ENCODE measurements at places on chromosomes 5 and 9.

DNA sequence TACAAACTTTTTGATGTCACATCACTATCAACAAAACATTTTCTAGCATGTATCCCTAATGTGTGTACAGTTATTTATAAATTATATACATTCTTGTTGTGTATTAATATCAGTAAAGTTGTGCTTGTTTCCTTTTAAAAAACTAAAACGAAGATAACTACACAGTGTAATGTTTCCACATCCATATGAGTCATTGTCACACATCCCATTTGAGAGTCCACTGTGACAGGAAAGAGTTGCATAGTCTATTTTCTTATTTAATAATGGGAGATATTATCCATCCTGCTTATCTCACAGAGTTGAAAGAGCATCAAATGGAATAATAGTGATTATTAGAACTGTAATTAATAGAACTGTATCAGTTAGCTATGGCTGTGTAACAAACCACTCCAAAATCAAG is 434.0 kb upstream of the CLINT1 start:
- no peak for DNase-seq

DNA sequence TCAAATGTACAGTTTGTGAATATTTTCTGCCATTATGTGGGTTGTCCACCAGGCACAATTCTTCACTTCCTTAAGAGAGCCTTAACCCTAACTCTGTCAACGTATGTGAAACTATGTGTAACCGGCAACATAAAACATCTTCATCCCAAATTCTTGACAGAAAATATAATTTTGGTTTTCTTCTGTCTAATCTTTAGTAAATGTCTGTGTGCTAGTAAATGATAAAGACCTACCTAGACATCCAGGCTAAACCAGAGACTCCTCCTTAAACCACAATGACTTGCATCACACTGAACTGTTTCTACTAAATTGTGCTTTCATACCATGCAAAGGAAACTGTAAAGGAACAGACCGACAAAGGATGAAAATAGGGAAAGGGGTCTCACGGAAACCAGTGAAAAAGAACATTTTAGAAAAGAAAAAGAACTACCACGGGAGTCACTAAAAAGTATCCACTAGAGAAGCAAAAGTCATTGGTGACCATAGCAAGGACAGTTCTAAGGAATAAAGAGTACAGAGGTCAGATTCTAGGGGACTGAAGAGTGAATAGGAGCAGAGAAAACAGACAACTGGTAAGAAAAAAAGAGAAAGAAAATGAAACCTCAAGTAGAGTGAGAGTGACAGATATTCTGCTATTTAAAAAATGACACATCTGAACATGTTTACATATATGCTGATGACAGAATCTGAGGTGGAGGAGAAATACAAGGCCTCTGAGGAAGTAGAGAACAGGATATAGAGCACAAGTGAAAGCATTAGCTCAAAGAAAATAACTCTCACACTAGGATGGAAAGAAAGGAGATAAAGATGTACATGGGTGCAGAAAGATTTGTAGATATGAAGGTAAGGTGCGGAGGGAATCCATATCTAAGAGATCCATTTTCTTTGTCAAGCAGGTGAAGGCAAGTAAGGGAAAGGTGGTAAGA is 49.4 kb downstream of the FNIP1 start:
- peak; percentile 37 for DNase-seq

- no peak for DNase-seq
These were observed 31.3 kb downstream of the NDST1 start for GRCh38 chr5:150539206-150539605.

- no peak for DNase-seq
These were observed 485.6 kb downstream of the ZSWIM6 start for GRCh38 chr5:61817472-61818326.

DNA sequence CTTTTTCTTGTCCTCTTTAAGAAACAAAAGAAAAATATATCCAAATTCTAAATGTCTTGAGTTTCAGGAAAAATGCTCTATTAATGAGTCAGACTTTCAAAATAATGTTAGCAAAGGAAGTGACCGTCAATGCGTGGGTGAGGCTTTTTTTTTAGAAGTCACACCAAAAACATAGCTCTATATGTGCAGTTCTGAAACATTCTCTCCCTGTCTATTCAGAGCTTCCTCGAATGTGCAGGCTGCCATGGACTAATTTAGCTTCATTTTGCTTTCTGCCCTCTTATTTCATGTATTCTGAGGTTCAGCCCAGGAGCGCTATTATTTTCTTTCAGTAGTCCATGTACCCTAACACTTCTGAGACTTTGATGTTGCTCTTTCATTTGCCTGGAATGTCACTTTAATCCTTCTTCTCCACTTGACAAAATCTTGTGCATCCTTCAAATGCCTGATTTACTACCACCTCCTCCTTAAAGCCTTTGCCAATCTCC is 72.5 kb upstream of the RASA1 start:
- peak; percentile 34 for DNase-seq

GRCh38 chr5:73295921-73296320 is 122.9 kb downstream of the TMEM174 start:
- no peak for DNase-seq

GRCh38 chr5:138849439-138849838 is 25.7 kb downstream of the LRRTM2 start:
- no peak for DNase-seq

DNA sequence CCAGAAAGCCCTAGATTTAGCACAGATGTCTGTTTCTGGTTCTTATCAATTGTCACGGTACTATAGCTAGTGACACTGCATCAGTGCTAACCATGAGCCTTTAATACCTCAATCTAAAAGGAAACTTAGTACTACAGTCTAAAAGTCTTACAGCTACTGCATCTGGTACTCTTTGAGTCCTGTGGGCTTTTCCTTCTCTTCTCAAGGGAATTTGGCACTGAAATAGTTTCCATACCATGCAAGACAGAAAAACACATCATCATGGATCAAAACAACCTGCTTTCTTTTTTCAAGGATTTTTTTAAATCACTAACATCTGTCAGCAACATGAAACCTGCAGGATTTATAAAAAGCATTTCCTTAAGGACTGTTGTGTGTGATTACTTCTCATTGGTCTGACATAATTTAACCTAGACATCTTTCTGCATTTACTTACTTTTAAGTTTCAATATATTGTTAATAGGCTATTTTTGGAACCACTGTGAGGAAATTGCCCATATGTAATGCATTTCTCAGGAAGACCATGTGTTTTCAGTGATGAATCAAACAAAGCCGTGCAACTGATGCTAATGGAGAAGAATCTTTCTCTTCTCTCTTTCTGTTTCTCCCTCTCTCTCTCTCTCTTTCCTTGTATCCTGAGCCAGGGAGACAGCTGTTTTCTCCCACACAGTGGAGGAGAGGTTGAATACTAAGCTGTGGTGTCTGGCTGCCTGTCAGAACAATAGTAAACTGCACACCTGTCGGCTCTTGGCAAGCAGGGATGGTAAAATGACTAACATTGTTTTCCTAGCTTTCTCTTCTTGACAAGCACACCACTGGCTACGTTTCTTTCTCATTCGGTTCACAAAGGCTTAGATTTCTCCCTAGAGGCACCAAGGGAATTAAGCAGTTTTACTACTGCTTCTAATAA is 273.4 kb downstream of the CSNK1G3 start:
- no peak for DNase-seq

DNA sequence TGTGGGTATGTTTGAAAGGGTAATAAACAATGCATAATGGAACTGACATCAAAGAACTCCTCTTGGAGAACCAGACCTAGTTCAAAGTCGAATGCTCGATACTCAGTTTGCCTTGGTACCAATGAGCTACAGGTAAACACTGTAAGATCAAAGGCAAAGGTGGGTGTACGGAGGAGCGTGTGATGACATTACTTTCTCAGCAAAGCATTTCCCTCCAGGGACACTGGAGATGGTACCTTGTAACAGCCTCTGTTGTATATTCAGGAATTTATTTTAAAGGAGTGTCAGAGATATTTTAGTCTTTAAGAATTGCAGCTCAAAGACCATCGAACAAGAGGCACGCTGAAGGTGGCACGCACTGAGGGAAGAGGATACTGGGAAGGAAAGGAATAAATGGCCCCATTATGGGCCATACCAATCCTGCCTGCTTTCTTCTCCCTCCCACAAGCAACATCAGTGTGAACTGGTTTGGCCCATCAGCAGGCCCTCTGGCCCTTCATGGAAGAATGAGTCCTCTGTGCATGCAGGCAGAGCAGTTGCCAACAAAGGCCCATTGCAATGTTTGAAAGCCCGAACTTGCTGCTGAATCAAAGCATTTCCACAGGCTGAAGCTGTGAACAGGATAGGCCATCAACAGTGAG is 410.2 kb downstream of the ACTL7B start:
- DNase-seq, result no peak

DNA sequence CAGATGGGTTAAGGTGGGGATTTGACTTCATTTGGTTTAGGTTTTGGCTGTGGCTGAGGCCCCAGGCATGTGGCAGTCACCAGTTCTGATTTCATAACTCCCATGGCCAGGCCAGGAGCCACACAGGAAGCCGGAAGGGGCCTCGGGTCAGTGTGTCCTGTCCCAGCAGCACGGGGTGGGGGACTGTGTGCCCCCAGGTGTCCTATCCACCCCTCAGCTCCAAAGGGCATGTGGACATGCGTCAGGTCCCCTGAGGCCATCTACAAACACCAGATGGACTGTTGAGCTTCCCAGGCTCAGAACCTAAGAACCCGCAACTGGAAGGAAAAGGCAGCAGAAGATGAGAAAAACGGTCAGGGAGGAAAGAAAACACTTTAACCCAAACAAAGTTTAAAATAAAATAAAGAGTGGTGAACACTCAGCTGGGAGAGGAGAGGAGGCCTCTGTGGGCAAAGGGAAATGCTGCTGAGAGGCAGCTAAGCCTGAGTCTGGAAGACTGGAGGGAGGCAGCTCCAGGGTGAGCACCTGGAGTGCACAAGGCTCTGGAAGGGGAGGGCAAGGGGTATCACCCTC is 260.8 kb downstream of the AUH start:
- DNase-seq, result no peak

GRCh38 chr5:133124891-133125290 is 73.1 kb downstream of the HSPA4 start:
- no peak for DNase-seq

DNA sequence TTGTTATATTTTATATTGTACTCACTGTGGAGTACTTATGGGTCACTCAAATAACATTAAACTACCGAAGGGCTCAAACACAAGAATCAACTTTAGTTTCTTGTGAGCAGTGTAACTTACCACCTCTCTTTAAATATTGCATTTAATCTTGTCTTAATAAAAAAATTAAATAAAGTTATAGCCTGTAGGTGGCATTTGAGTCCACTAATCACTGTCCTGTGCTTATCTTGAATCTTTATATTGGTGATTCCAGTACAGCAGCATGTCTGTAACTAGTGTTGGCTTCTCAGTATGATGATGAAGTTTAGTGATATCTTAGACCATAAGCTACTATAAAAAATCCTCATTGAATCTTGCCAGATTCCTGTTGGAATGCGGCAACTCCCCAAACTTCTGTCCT is 313.8 kb downstream of the FAM170A start:
- no peak for DNase-seq

DNA sequence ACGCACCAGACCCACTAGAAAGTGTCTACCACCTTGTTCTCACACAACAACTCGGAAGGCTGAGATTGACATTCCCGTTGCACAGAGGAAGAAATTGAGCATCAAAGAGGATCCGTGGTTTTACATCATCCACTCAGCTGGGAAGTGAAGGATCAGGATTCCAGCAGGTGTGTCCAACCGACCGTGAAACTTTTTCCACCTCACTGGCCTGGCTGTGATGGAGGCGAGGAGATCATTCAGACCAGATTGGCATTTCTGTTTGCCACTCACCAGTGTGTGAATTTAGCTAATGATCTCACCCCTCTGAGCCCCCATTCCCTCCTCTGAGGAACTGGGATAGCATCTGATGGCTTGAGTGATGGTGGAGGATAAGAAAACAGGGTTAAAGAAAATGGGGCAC is 46.7 kb upstream of the CPLX2 start:
- no peak for DNase-seq

- DNase-seq, result peak; percentile 89
These were observed at the start of gene RACK1 for GRCh38 chr5:181243564-181244343. RACK1 (minus strand) TSS chr5:181243906; CDS start chr5:181243800, 106 bp downstream.

- DNase-seq, result no peak
These were observed 827.5 kb downstream of the TAF11L14 start for GRCh38 chr5:18461766-18462165.

GRCh38 chr5:141716009-141716408 is 34.0 kb upstream of the ARAP3 start:
- no peak for DNase-seq

DNA sequence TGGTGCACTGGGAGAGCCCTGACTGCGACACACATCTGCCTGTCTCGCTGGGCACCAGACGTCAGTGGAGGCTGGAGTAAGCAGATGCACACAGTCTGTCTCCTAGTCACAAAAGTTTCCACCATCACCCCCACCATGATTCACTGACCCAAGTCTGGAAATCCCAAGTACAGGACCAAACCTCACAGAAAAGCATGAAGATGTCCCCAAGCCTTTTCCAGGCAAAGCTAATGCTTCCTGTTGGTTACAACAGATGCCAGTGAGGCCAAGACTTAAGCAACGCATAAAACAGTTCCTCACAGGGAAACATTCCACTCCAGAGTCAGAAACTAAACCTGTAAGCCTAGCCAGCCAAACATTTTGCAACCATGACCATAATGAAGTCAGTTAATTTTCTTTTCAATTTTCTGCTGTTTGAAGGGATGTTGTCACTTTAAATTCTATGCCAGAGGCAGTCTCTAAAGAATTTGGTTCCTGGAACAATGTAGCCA is 259.3 kb upstream of the SLC30A5 start:
- no peak for DNase-seq

- DNase-seq, result peak; percentile 62
These were observed 43.9 kb upstream of the GLIPR2 start for GRCh38 chr9:36092509-36093215.

GRCh38 chr9:105393576-105394344 is 54.1 kb upstream of the FSD1L start:
- DNase-seq, result no peak

DNA sequence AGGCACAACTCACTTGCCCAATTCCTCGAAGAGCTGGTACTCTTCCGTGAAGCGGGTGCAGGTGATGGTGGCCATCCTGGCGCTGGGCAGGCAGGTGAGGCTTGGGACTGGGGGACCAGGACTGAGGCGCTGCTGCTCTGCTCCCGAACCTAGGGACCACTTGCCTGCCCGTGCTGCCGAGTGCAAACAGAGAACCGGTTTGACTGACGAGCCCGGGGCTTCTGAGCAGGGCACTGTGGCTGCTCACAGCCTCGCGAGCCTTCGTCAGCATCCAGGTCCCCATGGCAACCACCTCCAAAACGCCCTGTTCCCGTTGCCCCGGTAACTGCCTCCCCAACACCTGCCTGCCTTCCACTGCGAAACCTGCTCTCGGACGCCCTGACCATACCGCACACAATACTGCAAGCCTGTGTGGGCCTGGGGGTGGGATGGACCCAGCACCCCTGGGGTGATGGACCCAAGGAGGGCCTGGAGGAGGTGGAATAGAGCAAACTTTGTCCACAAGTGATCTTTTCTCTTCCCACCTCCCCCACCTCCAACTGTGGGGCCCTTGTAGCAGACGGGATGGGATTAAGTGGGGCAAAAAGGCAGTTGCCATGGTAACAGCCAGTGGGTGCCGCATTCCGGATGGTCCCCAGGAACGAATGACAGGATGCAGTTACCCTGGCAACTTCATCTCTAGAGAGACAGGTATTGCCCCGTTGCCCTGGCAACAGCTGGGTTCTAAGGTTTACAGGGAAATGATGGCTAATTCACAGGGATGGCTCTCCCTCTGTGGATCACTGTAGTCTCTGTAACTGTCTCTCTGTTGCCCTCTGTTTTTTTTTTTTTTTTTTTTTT is at the start of gene CAMK2A:
Gene CAMK2A, minus strand, starts transcription at position 223 of the 840 bp plus-strand sequence. Its CDS starts 148 bp downstream, at position 75.
- no peak for DNase-seq

GRCh38 chr5:155303120-155303519 is 289.6 kb downstream of the KIF4B start:
- DNase-seq, result no peak

- no peak for DNase-seq
These were observed 174.0 kb upstream of the NREP start for GRCh38 chr5:111930905-111931461.

- DNase-seq, result no peak
These were observed 5.8 kb downstream of the GM2A start for GRCh38 chr5:151258816-151259215.

All from GM10248 (cell line).